ENCODE measurements at places on chromosomes 2 and 18.

GRCh38 chr18:74239567-74239966 is 52.2 kb downstream of the CYB5A start:
- no peak for DNase-seq

DNA sequence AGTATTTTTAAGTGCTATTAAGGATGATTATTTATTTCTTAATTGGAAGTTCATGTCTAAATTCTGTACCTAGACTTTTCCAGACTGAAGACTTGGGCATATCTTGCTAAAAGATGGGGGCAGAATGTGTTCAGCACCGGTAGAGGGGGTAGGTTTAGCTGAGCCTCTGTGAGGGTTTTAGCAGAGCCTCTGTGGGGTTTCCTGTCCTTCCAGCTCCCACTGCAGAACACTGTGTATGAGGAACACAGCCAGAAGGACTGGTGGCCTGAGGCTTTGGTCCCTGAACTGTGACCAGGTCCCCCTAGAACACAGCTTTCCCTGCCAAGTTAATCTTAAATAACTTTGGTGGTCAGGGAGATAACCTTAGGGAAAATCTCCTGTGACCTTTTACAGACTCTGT is 123.4 kb upstream of the EPC2 start:
- no peak for DNase-seq

DNA sequence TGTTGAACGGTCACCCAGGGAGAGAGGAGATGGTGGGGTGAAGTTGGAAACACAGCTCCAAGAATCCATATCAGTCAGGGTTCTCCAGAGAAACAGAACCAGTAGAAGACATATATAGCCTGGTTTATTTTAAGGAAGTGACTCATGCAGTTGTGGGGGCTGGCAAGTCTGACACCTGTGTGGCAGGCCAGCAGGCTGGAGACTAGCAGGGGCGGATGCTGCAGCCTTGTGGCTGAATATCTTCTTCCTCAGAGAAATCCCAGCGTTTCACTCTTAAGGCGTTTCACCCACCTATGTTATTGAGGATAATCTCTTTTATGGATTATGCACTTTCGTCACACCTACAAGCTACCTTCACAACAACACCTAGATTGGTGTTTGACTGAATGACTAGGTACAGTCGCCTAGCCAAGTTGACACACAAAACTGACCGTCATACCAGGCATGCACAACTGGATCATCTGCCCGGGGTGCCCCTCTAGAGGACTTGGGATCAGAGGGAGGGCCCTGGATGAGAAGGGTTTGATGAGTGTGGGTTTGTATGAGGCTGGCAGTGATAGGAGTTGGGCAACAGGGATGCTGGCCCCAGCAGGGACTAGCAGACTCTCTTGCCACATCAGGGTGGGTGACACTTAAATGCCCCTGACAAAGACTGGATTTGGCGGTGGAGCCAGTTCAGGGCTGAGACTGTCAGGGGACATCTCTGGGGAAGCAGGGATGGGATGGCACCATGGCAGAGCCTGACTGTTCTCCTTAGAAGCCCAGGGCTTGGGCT is 23.4 kb downstream of the MROH2A start:
- peak; percentile 25 for DNase-seq

DNA sequence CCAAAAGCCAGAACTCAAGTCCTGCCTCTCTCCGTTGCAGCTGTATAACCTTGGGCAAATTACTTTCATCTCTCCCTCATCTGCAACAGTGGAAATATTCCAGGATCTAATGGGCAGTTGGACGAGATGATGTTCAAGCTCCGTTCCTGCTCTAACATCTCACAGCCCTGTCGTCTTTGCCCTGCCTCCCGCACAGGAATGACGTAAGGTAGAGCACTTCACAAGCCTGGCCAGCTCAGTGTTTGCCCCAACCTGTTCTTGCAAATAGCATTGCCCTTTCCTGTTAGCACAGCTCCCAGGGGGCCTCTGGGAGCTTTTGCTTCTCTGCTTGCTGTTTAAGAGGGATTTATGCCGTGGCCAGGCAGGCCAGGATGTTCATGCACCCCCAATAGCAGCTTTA is 107.9 kb downstream of the KLHL29 start:
- no peak for DNase-seq

- no peak for DNase-seq
Measured at GRCh38 chr2:16680781-16681180, 15.1 kb upstream of the CYRIA start.

DNA sequence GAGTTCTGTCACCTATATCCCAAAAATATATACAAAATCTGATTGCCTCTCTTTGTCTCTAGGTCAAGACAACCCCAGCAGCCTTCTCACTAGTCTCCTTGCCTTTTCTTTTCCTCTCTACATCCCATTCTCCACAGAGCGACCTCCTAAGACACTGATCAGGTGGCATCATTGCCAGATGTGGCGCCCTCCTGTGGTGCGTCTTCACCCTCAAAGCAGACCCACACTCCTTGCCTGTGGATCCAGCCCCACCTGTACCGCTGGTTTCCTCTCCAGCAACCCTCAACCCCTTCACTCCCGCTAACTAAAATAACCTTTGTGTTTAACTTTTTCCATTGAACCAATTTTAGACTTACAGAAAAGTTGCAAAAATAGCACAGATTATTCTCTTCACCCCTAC is 273.3 kb downstream of the GLI2 start:
- DNase-seq: peak; percentile 11

GRCh38 chr2:58906081-58906645 is 665.0 kb upstream of the FANCL start:
- DNase-seq: no peak

DNA sequence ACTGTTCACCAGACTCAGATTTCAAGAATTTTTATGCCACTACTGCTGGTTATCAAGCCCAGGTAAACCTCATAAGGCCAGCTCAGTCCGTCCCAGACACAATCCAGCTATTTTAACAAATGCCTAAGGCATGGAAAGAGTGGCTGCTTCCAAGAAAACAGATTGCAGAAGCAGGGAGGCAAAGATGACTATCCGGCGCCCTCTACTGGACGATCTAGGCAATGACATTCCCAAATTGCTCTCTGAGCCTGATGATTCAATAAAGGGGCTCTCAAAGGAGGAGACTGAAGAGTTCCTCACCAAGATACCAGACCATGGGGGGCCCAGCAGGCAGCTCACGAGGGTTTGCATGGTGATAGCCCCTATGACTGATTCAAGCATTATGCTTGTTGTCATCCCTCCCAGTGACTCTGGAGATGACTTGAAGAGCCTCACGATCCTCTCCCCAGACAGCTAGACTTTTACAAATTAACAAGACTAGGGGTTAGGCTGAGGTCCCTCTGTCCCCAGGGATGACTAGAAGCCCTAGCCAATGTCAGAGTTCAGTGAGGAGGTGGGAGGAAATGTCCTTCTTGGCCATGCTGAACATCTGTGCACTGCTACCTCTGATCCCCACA is 25.0 kb downstream of the SERPINB8 start:
- DNase-seq: peak; percentile 59

DNA sequence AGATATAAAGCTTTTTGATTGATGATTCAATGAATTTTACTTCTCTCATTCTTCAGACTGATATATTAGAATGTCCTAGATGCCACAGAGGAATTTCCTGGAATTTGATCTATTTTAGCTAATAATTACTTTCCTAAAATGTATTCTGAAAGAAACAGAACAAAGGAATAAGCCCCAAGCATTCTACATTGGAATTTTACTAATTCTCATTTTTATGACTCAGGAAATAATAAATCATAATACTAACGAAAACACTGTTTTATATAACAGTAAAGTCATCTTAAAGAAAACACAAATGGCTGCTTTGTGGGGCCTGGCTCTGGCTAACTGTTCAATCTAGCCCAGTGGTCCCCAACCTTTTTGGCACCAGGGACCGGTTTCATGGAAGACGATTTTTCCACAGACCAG is 68.6 kb upstream of the LPIN2 start:
- DNase-seq: no peak

DNA sequence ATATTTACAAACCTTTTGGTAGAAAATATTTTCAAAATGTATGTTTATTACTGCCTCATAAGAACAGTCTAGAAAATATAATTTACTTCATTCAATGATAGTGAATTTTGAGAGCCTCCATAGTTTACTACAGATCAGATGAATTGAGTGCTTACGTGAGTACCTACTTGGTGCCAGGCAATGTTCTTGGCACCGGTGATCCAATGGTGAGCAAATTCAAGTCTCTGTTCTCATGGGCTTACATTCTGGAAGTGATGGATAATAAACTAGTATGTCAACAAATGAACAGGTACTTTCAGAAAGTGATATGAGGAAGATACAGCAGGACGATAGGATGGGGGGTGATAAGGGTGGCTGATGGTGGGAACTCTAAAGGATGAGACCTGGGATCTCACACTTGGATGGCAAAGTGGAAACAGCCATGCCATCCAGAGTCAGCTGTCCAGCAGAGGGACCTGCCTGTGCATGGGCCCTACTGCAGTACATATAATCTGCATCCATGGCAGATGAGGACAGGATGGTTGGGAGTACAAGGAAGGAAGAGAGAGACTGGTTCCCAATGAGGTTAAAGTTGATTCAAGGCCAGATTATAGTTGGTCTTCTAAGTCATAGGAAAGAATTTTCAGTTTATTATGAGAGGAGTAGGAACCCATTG is 277.0 kb downstream of the NEDD4L start:
- no peak for DNase-seq

DNA sequence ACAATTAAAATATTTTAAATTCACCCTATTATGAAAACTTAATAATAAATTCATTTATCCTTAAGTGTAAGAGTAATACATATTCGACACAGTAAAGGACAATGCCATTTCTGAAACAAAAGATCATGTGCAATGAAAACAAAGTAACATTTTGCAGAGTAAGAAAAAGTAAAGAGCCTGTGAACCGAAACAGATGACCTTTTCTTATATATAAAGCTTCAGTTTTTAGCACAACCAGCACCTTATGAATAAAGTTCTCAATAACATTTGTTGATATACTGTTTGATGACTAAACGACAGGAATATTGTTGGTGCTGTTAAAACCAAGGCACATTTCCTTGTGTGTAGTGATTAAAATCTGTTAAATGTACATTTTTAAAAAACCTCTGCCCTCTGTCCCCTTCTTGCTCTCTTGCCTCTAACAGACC is 1.5 kb downstream of the PELI1 start:
- DNase-seq: no peak

GRCh38 chr2:69703189-69703588 is 38.7 kb upstream of the ANXA4 start:
- DNase-seq: no peak

DNA sequence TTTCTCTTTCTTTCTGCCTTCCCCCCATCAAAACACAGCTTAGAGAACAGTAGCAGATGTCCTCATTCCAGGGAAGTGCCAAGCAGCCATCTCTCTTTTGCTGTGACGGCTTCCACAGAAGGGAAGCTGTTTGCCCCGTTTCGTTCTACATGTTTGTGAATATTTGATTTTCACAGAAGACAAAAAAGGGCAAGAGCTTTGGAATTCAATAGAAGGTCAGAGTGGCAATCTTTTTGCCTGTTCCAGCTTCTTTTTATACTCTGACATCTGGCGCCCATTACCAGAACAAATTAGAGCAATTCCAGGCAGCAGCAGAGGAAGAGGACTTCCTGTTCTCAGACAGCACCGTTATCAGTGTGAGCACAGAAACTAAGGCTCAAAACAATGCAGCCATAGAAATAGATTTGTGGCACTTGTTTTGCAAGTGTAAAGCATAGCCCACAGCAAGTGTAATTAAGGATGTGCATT is 79.0 kb upstream of the CDH19 start:
- no peak for DNase-seq

- no peak for DNase-seq
Measured at GRCh38 chr2:12091201-12091806, 344.9 kb downstream of the LPIN1 start.

DNA sequence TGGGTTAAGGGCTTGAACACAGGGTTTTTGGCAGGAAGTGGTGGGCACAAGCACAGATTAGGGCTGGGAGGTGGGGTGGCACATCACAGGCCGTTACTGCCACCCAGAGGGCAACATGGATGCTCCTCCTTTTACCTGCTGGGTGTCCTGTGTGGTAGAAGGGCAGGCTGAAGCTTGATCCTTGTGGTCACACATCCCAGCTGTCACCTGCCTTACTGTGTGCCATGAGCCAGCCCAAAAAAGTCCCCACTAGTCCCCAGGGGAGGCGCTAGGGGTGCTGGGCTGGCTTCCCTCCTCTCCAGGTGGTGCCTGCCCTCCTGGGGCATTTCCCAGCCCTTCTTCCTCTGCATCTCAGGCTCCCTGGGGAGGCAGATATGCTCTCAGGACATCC is 50.5 kb upstream of the ALPP start:
- no peak for DNase-seq

DNA sequence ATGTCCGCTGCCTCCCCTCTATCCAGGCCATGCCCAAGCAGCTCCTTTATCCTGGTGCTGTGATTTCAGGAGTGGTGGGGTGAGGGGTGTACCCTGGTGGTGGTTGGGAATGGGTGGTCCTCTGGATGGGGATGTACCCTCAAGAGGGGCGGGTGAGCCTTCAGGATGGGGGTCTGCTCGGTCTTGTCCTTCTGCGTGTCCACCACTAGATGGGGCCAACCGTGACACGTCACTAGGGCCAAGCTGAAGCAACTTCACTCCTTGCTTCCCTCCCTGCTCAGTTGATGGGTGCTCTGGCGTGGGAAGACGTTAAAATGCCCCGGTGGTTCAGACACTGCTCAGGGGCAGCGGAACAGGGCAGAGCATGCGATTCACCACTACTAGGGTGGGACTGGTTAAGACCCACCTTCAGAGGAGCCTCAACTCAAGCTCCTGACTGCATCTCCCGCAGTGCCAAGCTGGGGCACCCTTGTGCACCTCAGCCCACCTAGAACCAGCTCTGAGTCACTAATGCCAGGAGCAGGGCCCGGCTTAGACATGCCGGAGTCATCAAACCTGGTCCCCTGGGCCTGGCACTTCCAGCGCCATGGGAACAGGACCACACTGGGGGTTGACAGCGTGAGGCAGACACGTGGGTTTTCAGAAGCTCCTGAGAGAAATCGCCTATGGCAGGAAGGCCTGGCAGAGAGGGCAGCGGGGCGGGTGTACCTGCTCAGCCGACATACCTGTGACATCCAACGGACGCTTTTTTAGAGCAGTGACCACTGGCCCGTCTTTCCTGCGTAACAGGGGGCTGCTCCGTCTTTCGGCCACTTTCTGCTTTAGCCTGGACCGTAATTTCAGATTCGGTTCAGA is 256.7 kb downstream of the HDAC4 start:
- DNase-seq: peak; percentile 43

DNA sequence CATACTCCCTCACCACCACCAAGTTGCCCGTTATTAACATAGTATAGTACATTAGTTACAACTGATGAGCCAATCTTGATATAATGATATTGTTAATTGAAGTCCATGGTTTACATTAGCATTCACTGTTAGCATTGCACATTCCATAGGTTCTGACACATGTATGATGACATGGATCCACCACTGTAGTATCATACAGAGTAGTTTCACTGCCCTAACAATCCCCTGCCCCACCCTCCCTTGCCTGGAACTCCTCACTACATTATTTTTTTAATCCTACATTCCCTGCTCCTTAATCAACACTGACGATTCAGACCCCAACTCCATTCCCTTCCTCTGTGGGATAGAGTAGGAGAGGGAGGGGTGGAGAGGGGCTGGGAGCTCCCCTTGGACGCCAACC is 20.2 kb upstream of the ST3GAL5 start:
- DNase-seq: no peak

DNA sequence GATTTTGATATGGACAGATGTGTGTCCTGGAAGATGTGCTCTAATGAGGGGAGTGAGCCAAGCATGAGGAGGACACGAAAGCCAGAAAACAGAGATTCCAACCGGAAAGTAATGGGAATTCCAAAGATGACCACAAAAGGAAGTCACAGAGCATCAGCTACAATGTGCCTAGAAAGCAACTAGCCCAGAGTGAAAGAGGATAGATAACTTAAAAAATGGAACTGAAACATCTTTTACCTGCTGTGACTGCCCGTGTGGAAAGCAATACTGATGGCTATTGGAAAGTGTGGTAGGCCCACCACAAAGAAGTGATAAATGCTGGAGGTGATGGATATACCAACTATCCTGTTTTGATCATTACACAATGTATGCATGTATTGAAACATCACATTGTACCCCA is 21.6 kb downstream of the DNMT3A start:
- DNase-seq: no peak
